Foreskin keratinocyte (primary cell): ENCODE measurements at places on chromosomes 5 and 9.

GRCh38 chr5:43301653-43302091, 11.5 kb downstream of the HMGCS1 start:
- no peak for DNase-seq

- no peak for DNase-seq
Observed at GRCh38 chr5:135069895-135070657, 36.0 kb upstream of the PITX1 start.

DNA sequence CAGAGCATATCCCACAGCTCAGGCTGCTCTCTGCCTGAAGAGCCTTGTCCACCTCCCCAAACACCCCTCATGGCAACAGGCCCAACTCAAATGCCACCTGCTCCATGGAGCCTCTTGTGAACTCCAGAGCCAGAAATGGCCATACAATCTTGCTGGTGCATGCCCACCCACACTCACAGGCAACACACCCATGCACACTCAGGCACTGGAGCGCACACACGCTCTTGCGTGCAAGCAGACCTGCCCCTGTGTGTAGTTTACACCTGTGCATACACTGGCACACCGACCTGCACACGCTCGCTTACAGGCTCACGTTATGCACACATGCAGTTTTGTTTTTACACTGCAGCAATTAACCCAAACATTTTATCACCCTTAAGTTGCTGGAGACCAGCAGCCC, 40.0 kb downstream of the HRH2 start:
- no peak for DNase-seq

DNA sequence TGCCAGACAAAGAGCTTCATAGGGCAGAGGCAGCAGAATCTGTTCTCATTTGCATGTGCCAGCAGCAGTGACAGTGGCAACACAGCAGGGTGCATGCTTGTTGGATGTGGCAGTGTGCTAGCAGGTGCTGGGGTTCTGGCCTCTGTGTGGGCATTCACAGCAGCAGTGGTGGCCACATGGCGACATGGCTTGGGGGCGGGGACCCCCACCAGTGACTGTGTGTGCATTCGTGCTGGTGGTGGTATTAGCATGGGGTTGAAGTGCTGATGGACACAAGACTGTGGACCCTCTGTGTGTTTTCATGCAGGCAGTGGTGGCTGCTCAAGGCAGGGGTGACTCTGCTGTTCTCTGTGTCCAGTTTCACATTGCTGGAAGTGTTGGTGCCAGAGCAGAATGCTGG, 183.2 kb upstream of the PDE4D start:
- DNase-seq: no peak

- DNase-seq: no peak
Observed at GRCh38 chr5:52998552-52999313, 9.6 kb downstream of the ITGA2 start.

- peak; percentile 3 for DNase-seq
Observed at GRCh38 chr9:120043448-120043847, 536.5 kb downstream of the CDK5RAP2 start.

DNA sequence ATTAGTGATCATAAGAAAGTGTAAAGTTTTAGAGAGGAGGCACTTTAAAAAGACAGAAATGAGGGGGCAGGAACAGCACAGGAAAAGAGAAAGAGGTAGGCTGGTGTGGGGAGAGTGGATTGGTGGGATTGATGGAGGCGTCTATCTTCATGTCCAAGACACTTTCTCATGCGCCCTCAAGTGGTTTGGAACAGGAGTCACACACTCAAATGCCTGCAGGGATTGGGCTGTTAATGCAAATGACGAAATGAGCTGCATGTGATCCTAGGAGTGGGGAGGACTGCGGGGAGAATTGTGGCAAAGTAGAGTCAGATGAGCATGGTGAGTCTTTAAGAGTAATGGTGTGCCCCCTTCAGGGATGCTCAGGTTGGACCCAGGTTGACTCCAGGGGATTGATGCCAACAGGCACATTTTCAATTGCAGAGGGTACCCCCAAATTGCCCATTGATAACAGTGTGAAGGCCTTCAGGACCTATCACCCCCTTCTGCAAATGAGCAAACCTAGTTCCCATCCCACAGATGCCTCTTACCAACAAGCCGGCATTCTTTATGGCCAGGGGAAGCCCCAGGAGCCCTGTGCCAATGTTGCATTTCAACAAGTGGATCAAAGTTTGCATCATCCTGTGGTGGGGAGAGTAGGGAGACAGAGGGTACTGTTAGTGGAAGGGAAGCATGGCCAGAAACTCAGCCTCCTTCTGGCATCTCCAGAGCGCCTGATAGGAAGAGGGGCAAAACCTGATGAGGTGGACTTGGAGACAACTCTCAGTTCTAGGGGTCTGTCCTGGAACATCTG, 5.3 kb downstream of the SLC36A3 start:
- peak; percentile 54 for DNase-seq

GRCh38 chr9:37966412-37967013, 62.6 kb upstream of the SLC25A51 start:
- no peak for DNase-seq

DNA sequence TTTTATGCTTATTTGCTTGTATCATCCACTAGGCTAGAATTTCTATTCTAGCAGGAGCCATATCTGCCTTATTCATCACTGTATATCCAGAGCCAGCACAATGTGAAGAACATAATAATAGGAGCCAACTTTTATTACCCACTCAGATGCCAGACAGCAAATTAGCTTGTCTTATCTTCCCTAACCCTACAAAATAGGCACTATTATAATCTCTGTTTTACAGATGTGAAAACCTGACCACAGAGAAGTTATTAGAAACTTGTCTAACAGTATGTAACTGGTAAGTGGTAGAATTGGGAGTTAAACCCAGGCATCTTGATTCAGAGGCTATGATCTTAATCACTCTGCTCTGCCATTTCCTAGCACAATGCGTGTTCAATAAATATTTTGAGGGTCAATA, 579.5 kb downstream of the CAAP1 start:
- DNase-seq: no peak

GRCh38 chr9:112541685-112542084, 55.1 kb downstream of the KIAA1958 start:
- DNase-seq: no peak

GRCh38 chr5:16531063-16531648, 65.6 kb upstream of the ZNF622 start:
- DNase-seq: no peak

GRCh38 chr9:78369639-78370219, 72.8 kb downstream of the PSAT1 start:
- peak; percentile 30 for DNase-seq

GRCh38 chr5:149094996-149095395, 32.1 kb upstream of the SH3TC2 start:
- DNase-seq: no peak

DNA sequence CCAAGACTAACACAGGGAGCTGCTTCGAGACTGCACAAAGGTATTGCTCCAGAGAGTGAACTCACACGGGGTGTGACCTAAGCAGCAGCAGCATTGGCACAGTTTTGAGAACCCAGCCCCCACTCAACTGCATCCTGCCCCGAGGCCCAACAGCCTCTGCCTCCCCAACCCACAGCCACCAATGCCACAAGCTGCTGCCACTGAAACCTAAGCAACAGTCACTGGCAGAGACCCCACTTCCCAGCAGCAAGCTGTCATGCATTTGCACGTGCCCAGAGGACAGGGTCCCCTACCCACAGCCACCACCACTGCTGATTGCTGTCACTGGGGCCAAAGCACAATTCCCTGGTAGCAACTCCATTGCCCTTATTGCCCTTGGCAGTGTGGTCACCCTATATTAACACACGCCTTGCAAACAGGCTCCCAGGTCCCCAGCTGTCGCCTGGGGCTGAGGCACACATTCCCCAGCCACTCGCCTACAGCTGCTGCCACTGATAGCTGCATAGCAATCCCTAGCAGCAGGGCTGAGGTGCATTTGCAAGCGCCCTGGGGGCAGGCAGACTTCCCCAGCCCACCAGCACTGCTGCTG, 141.0 kb downstream of the AGTPBP1 start:
- DNase-seq: no peak

GRCh38 chr5:122089096-122090013, 11.3 kb upstream of the LOX start:
- DNase-seq: no peak

GRCh38 chr9:75138260-75139040, 50.1 kb downstream of the OSTF1 start:
- no peak for DNase-seq

DNA sequence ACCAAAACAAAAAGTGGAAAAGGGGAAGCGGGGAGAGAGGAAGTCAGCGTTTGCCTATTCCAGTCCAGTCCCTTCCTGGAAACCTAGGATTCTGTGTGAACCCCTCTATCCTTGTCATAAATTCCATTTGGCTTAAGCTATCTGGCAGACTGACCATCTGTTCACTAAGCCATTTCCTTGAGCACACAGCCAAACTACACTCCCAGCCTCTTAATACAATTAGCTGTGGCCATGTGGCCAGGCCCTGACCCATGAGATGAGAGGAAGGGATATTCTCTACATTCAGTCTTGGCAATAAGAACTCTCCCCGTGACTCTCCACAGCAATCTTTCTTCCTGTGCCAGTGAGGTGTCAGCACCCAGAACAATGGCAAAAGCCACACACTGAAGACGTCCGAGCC, 424.8 kb downstream of the TLE1 start:
- no peak for DNase-seq

DNA sequence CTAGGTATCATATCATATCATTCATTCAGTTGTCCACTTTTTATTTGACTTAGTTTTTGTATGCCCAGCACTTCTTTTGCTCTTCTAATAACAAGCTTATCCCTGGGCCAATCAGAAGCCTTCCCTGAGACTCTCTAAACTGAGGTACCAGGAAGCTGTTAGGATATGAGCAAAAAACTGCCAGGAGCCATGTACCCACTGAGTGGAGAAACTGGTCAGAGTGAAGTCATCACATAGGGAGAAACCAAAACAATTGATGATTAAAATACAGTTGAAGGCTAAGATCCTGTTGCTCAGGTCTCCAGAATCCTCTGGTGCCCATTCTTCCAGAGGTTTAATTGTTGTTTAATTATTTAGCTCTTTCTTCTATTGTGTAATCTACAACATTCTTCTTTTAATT, 120.2 kb downstream of the KIAA0825 start:
- DNase-seq: peak; percentile 23

DNA sequence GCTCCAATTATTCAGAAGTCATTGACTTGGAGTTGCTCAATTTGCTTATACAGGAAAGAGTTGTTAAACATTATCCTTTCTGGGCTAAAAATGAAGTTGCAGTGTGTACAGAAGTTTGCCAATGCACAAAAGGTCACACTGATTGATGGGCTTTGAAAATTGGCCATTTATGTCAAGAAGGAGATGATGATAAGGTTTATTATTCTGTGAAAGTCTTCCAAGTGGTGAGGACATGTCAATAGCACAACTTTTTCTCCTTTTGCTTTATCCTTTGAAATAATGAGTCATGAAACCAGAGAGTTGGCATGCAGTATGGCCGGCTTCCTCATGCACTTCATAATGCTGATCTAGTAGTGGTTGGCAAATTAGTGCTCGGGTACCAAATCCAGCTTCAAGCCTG, 848.5 kb upstream of the WWC1 start:
- DNase-seq: peak; percentile 11

GRCh38 chr5:100444961-100445360, 90.2 kb upstream of the FAM174A start:
- DNase-seq: no peak

DNA sequence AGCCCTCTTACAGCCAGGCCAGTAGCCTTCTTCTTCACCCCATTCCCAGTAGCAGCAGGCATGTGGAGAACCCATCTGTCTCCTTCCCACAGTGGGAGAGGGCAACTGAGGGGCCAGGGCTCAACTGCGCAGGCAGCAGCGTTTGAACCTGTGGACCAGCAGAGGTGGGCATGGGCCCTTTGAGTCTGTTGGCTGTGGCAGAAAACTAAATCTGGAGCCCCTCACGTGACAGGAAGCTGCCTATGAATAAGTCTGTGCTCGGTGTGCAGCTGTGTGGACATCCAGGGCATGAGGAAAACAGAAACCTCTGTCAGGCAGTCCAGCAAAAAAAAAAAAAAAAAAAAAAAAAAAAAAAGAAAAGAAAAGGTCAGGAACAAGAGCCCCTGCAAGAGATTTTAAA, 189.2 kb upstream of the NR3C1 start:
- no peak for DNase-seq

- peak; percentile 10 for DNase-seq
Observed at GRCh38 chr9:112443200-112443599, 43.4 kb upstream of the KIAA1958 start.

GRCh38 chr5:14204785-14205321, 61.7 kb downstream of the TRIO start:
- peak; percentile 65 for DNase-seq

DNA sequence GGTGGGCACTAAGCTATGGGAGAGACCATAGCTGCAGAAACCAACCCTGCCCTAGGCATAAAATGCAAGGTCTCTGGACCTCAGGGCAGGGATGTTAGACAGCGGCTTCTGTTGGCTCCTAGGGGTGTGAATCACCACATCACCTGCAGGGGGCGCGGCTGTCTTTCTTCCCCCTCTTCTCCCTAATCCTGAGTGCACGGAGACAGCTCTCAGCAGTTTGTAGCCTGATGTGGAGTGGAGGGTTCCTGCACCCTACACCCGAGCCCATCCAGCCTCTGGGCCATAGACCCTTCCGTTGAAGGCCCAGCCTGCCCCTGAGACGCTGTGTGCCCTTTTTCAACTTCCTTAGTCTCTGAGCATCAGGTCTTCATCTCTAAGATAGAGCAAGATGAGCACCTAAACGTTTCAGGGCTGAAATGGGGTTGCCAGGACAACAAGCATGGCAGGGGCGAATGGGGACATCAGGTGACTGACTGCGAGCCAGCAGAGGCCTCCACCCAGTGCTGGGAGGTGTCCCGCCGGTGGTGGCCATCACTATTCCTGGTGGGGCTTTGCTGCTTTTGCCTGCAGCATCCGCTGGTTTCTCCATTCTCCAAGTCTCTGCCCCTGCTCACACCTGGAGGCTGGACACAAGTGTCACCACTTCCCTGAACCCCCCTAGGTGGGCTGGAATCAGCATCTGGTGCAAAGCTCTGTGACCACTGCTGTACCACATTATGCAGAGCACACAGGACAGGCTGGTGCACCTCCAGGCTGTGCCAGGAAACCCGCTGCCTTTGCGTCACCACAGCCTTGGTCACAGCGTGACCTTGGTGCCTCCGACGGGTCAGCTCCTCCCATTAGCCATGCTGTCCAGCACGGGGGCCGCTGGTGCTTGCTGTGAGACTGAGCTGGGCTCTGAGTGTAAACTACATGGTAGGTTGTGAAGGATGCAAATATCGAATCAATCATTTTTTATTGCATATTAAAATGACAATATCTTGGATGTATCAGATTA, 2.5 kb upstream of the SEC16A start:
- peak; percentile 62 for DNase-seq

DNA sequence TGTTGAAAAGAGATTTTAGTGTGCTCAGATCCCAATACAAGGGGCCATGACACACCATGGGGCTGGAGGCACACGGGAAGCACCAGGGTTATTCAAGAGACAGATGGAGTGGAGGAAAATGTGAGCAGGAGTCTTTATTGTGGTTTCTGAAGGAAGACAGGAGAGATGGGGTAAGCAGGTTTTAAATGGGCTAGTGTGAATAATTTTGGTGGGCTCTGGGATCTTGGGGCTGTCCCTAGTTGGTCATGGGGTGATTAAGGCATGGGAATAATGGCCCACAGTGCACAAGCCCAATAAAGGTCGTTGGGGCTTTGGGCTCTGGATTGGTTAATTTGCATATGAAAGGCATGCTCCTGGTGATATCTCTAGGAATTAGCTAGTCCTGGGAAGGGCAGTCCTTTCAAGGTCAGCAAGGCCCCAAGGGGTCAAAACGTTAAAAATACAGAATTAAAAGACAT, 3.6 kb upstream of the SCGB3A2 start:
- no peak for DNase-seq
